ENCODE measurements at places on chromosomes 5 and 9.

GRCh38 chr9:134736791-134737497, 95.3 kb downstream of the COL5A1 start:
- H3K4me1 ChIP-seq = no peaks in the 10 kb centered on the region
- H3K4me3 ChIP-seq = no peak overlapping the region
- H3K27me3 ChIP-seq = no peaks in the 10 kb centered on the region

- peak; percentile 24 for DNase-seq
- H3K27me3 ChIP-seq = peaks cover 24% of the 10 kb centered on the region
- H3K4me3 ChIP-seq = no peak within 1 kb of the TSS
- H3K4me1 ChIP-seq = peaks cover 6% of the 10 kb centered on the region
- no peak within 1 kb of the TSS for H3K27ac ChIP-seq
- H3K36me3 ChIP-seq = no peaks in the 10 kb centered on the region
These were observed at the start of gene ADAMTSL2 for GRCh38 chr9:133534346-133535291. ADAMTSL2 (plus strand) TSS chr9:133534704; CDS start chr9:133536713, 2,009 bp downstream.

DNA sequence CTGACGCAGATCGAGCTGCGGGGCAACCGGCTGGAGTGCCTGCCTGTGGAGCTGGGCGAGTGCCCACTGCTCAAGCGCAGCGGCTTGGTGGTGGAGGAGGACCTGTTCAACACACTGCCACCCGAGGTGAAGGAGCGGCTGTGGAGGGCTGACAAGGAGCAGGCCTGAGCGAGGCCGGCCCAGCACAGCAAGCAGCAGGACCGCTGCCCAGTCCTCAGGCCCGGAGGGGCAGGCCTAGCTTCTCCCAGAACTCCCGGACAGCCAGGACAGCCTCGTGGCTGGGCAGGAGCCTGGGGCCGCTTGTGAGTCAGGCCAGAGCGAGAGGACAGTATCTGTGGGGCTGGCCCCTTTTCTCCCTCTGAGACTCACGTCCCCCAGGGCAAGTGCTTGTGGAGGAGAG, 4.6 kb upstream of the PHYHD1 start:
- no peak overlapping the region for H3K27ac ChIP-seq
- H3K4me3 ChIP-seq = no peak overlapping the region
- no peaks in the 10 kb centered on the region for H3K27me3 ChIP-seq

DNA sequence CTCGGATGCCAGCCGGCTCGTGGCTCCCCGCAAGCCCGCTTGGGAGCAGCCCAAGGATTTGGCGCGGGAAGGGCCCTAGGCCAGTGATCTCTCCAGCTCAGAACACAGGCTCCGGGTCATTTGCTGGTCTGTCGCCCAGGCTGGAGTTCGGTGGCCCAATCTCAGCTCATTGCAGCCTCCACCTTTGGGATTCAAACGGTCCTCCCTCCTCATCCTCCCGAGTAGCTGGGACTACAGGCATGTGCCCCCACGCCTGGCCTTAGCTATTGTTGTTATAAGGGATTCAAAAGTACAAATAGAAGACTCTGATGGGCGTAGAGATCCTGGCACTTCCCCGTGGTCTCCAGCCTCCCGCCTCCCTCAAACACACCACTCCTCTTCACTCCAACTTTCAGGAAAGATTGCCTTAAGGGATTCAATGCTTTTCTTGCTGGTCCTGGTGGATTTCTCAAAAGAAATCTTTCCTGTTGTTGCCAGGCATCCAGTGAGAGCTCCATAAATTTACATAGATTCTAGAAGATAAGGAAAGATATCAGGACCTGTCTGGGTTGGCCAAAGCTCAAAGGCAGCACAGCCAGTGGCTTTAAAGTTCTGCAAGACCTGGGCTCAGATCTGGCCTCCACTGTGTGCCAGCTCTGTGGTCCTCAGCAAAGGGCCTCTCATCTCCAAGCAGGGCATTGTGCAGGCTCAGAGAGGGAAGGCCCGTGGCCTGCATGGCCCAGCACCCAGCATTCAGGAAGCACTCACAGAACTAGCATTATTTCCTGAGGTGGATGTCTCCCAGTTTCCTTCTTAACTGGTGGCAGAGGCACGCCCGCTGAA, 1.0 kb downstream of the AIF1L start:
- no peak overlapping the region for H3K27ac ChIP-seq
- DNase-seq = no peak
- H3K4me3 ChIP-seq = peak overlapping the region; percentile 45
- H3K27me3 ChIP-seq = peaks cover 28% of the 10 kb centered on the region
- no peaks in the 10 kb centered on the region for H3K36me3 ChIP-seq

DNA sequence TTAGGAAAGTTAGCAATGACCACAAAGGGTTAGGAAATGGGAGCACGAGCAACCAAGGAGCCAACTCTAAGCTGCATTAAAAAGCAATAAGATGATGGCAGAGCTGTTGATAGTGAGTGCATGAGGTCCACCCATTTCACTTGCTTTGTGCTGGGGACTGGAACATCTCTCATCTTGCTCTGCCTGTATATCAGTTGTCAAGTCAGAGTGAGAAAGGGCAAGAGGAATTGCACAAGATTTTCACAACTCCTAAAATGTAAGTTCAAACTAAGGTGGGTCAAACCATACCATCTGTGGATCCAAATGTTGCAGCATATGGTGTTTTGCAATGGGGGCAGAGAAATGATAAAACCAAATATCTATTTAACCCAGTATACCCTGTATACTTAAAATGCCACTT, 2.8 kb upstream of the ESM1 start:
- H3K27ac ChIP-seq = no peak overlapping the region
- DNase-seq = no peak
- no peaks in the 10 kb centered on the region for H3K27me3 ChIP-seq
- peaks cover 44% of the 10 kb centered on the region for H3K4me1 ChIP-seq

DNA sequence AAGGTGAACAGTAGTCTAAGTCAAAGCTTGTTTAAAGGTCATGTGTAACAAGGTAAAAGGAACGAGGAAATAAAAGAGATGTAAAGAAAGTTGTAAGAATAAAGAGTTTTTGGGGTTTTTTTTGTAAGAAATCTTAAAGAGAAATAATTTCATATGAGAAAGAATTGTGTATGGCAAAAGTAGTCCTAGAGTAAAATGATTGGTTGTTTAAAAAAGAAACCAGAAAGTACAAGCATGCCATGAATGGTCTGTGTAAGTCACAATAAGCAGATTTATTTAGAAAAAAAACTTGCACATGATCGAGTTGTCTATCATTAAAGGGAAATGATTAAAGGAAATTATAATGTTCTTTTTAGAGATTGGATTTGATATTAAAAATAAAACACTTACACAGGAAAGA, 172.6 kb upstream of the TUSC1 start:
- no peak overlapping the region for H3K27ac ChIP-seq
- no peaks in the 10 kb centered on the region for H3K36me3 ChIP-seq
- H3K4me1 ChIP-seq = no peaks in the 10 kb centered on the region

GRCh38 chr5:121797681-121798518, 53.8 kb upstream of the FTMT start:
- H3K4me3 ChIP-seq = no peak overlapping the region
- H3K36me3 ChIP-seq = no peaks in the 10 kb centered on the region

DNA sequence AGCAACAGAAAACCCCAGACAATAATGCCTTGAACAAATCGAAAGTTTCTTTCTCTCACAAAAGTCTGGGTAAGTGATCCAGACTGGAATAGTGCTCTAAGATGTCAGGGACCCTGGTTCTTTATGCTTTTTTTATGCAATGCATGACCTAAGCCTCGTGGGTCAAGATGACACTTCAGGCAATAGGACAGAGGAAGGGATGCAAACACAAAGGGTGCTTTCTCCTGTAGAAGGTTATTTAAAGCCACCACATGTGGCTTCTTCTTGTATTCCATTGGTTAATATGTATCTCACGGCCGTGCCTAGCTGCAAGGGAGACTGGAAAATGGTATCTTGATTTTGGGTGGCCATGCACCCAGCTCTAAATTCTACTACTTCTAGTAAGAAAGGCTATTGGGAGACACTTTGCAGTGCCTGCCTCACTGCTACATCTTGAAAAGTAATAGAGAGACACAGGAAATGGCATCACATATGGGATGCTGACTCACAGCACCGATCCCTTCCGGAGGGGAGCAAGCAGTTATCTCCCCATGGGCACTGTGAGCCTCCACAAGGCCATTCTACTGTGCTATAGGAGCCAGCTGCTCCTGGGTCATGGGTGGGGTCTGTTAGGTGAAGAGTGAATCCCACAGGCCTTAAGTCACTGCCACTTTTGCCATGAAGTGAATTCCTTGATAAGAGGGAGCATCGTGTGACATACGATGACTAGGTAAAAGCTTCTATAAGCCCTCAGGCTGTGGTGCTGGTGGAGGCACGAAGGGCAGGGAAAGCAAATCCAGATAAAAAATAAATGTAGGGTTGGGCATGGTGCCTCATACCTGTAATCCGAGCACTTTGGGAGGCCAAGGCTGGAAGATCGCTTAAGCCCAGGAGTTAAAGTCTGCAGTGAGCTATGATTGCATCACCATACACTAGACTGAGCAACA, 32.5 kb upstream of the RAB14 start:
- no peaks in the 10 kb centered on the region for H3K27me3 ChIP-seq
- no peak overlapping the region for H3K27ac ChIP-seq

GRCh38 chr9:95409650-95410426, 92.3 kb upstream of the FANCC start:
- H3K4me1 ChIP-seq = no peaks in the 10 kb centered on the region
- no peaks in the 10 kb centered on the region for H3K36me3 ChIP-seq
- no peak overlapping the region for H3K4me3 ChIP-seq
- H3K27me3 ChIP-seq = no peaks in the 10 kb centered on the region
- DNase-seq = no peak
- no peak overlapping the region for H3K27ac ChIP-seq
